GM23338 (cell line): ENCODE measurements at places on chromosomes 7 and 10. TPM values are rescaled to one million over a fixed set of nuclear protein-coding genes. Genes with fewer than 3 reads are reported as not detected.

The OPALIN gene
- total RNA-seq = not detected in 2 replicates

- no peak for DNase-seq
Measured at GRCh38 chr10:78630944-78631838, 437.6 kb upstream of the ZMIZ1 start.

The OR2A14 gene
- not detected in 2 replicates for total RNA-seq

The IQCE gene
- 5.0 and 6.5 TPM in 2 replicates for total RNA-seq

DNA sequence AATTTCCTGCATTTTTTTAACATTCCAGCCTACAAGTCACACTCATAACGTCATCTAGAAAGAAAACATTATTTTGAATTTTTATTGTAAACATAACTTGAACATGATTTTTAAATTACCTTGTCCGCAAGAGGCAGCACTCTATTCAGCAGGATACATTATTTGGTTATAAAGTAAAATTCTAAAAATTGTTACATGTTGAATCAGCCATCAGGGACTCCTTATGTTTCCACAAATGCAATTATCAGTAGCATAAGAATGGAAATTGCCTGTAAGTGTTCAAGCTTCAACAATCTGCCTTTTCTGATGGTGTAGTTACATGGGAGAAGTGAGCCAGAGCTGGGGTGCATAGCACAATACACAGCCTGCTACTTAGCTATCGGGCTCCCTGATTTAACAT is 97.5 kb downstream of the ZNF365 start:
- DNase-seq = no peak

- DNase-seq = no peak
Measured at GRCh38 chr10:31745612-31746376, 182.8 kb downstream of the ARHGAP12 start.

DNA sequence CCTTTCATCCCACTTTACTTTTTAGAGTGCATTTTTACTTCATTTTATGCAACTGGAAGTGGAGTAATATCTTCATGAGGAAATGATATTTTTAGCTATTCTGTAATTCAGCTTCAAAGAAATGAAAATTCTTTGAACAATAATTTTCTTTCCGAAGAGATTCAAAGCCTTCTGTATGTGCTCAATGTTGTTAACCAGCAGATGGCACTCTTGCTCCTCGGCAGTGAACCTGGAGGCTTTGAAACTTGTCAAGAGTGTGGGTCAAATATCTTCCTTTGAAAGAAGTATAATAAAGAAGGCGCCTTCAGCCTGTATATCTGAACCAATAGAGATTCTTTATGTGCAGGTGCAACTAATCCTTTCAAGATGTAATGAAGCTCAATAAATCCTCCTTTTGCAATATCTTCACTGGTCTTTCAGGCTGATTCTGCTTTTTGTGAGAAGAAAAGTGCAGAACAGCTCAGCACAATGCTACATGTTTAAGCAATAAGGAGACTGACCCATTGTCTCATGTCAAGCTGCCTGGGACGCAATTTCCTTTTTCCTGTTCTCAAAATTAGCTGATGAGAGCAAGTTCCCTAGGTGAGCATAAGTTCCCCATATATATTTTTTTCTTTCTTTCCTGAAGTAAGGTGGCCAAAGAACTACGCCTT is 258.4 kb downstream of the SEMA3A start:
- peak; percentile 87 for DNase-seq

DNA sequence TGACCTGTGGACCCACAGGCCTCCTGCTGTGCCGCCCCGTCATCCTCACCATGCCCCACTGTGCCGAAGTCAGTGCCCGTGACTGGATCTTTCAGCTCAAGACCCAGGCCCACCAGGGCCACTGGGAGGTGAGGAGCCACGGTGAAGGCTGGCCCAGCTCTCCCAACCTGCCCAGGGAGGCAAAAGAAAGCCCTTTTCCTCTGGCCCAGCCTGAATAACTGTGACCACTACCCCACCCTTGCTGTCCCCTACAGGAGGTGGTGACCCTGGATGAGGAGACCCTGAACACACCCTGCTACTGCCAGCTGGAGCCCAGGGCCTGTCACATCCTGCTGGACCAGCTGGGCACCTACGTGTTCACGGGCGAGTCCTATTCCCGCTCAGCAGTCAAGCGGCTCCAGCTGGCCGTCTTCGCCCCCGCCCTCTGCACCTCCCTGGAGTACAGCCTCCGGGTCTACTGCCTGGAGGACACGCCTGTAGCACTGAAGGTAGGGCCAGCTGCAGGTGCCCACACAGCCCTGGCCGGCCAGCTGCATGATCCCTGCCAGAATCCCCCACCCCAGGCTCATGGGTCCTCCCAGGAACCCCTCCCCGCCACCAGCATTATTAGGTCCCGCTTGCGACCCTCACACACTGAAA is 25.5 kb upstream of the SLC29A3 start:
- DNase-seq = no peak

The NPFFR1 gene
- total RNA-seq = 0.03 and 0.08 TPM in 2 replicates

DNA sequence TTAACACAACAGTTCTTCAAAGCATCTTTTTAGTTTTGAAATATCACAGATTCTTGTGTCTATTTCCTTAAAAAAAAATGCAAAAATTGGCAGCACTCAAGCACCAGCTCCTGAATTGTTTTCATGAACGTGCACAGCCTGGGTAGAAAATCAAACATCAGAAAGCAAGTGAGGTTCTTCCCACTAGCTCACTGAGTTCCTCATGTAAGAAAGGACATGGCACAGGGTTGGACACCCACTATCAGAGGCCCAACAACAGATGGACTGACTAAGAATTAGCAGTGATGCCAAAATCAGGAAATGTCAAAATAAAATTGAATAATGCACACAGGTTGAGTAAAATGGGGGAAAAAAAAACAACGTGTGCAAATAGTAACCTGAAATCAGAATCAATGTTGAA is 146.8 kb downstream of the PCLO start:
- DNase-seq = no peak

DNA sequence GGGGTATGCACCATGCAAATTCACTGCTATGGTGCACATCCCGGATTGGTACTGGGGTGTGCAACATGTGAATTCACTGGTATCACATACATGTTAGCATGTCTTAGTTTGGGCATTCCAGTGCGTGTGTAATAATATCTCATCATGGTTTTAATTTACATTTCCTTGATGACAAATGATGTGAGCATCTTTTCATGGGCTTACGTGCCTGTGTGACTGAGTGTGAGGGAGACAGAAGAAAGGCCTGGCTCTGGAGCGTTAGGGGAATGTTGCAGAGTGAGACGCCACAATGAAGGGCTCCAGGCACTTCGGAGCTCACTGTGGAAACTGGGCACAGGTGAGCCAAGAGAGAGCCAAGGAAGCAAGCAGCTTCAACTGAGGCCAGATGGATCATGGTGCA is 162.6 kb downstream of the UBE2H start:
- DNase-seq = no peak

GRCh38 chr7:47202146-47202783 is 379.6 kb downstream of the TNS3 start:
- no peak for DNase-seq

DNA sequence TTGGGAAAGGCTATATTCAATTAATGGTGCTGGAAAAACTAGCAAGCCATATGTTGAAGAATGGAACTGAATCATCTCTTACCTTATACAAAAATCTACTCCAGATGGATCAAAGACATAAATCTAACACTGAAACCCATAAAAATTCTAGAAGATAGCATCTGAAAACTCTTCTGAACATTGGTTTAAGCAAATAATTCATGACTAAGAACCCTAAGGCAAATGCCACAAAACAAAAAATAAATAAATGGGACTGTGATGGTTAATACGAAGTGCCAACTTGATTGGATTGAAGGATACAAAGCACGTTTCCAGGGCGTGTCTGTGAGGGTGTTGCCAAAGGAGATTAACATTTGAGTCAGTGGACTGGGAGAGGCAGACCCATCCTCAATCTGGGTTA is 1130.0 kb downstream of the DNAJB9 start:
- DNase-seq = no peak

DNA sequence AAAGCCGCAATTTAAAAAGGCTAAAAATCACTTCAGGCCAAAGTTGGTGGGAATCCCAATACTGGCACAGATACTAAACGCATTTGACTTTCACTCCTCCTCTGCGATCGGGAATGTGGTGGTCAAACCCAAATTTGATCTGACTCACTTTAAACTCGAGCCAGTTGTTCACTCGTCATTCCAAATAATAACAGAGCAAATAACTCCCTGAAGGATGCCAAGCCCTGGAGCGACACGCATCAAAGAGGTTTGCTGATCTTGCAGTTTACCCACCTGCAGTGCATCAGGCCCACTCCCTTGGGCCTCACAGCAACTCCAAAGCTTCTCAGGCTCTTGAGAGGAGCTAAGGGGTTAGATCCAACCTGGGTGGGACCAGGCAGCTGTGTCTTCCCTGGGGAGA is 12.2 kb downstream of the PTN start:
- no peak for DNase-seq

The PGAM2 gene
- total RNA-seq = 0.78 and 2.9 TPM in 2 replicates
